Colonic mucosa (tissue), 4 donors: ENCODE measurements at places on chromosomes 11 and 22. TPM values are rescaled to one million over a fixed set of nuclear protein-coding genes. Genes with fewer than 3 reads are reported as not detected.

Gene RPLP2
- 2,068 TPM for total RNA-seq

Gene SHANK2
- 38.1 TPM for total RNA-seq

- DNase-seq: no peak
These were observed 5.3 kb downstream of the OR51F2 start for GRCh38 chr11:4826425-4826824.

DNA sequence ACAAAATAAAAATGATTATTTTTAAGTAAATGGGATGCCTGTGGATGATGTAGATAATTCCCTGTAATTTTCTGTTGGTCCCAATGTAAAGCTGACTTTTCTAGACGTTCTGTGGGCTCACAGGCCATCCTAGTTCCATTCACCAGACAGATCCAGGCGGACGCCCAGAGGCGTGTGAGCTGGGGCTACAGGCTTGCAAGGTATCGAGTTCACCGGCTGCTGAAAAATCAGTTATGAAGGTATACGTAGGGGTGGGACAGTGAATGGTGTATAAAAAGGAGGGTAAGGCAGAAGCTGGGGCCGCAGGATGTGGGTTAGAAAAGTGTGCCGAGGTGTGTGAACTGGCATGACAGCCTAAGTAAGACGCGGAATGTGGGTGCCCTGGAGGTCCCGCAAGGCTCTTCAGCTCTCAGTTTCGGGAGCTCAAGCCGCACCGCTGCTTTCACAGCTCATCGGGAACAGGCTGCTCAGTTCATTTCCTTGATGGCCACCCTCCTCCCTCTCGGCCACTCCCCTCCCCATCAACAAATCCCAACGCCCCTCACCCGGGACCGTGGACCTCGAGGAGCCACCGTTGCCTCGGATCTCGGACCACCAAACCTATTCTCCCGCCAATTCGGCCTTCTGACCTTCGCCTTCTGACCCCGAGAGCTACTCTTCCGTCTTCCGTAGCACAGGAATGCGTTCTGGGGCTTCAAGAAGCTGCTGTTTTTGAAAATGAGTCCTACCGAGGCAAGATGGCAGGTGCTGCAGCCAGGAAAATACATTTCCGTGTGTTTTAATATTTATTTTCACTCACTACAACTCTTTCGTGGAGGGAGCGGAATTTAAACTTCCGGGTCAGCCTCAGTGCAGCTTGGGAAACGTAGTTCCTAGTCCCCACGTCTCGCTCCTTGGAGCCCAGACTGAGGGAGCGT, at the start of gene XNDC1N:
Gene XNDC1N, minus strand, starts transcription at position 775 of the 917 bp plus-strand sequence. CDS start 5,241 bp downstream, outside the sequence.
- peak; percentile 71 for DNase-seq

DNA sequence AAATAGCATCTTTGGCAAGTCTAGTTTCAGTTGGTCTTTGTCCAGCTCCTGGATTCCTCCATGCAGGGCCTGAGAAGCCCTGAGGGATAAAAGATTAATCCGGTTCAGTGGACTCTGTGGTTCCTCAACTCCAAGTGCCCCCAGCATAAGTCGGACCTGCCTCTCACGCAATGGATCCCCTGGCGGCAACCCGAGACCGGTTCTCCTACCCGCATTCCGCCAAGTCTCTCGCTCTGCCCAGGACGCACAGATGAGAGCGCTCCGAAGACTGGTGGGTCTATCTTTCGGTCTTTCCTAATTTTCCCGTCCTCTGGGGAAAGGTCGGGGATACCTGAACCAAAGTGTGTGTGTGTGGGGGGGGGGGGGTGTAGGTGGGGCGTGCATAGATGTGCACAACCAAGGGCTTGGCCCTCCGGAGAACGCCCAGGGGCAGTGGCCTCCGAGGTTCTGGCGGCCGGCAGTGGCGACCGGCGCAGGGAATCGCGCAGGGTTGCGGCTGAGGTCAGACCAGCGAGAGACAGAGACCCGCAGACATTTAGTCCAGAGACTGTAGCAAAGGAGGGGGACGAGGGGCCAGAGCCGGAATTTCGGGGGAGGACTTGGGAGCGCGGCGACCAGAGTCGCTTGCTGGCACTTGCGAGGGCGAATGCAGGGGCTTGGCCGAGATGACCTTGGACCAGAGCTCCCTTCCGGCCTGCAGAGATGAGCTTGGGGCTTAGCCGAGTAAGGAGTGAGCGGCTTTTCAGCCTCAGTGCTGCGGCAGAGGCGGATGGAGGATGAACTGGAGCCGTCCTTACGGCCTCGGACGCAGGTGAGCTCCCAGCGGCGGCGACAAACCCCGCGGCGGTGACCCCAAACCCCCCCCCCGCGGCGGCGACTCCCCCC, 712 bp upstream of the SLC2A11 start:
- peak; percentile 57 for DNase-seq
